ENCODE measurements at places on chromosomes 7 and 10. TPM values are rescaled to one million over a fixed set of nuclear protein-coding genes. Genes with fewer than 3 reads are reported as not detected.

SSC4D gene
- 0.33 TPM for total RNA-seq

ENTPD7 gene
- 22.5 TPM for total RNA-seq

GHRHR gene
- not detected for total RNA-seq

LLCFC1 gene
- total RNA-seq = not detected

STAG3 gene
- 0.73 TPM for total RNA-seq

FOXI2 gene
- not detected for total RNA-seq

NEUROG3 gene
- not detected for total RNA-seq

CPA2 gene
- not detected for total RNA-seq

GRID2IP gene
- not detected for total RNA-seq

NCF1 gene
- not detected for total RNA-seq

POU6F2 gene
- not detected for total RNA-seq

SLC26A5 gene
- not detected for total RNA-seq

CDH23 gene
- total RNA-seq = under 0.01 TPM

SYT15 gene
- total RNA-seq = not detected

ECHDC3 gene
- 14.2 TPM for total RNA-seq

BAMBI gene
- total RNA-seq = 290 TPM

OPN4 gene
- not detected for total RNA-seq

NPY4R2 gene
- total RNA-seq = not detected

WDFY4 gene
- total RNA-seq = not detected

TFPI2 gene
- total RNA-seq = 3.4 TPM

LRRC61 gene
- total RNA-seq = 4.1 TPM

FFAR4 gene
- not detected for total RNA-seq

UPK3B gene
- total RNA-seq = 0.15 TPM

CRHR2 gene
- total RNA-seq = not detected

RGR gene
- total RNA-seq = 0.67 TPM
